ENCODE measurements at places on chromosomes 13 and 19.

GRCh38 chr19:15014579-15014978 is 34.7 kb upstream of the CASP14 start:
- DNase-seq: no peak

DNA sequence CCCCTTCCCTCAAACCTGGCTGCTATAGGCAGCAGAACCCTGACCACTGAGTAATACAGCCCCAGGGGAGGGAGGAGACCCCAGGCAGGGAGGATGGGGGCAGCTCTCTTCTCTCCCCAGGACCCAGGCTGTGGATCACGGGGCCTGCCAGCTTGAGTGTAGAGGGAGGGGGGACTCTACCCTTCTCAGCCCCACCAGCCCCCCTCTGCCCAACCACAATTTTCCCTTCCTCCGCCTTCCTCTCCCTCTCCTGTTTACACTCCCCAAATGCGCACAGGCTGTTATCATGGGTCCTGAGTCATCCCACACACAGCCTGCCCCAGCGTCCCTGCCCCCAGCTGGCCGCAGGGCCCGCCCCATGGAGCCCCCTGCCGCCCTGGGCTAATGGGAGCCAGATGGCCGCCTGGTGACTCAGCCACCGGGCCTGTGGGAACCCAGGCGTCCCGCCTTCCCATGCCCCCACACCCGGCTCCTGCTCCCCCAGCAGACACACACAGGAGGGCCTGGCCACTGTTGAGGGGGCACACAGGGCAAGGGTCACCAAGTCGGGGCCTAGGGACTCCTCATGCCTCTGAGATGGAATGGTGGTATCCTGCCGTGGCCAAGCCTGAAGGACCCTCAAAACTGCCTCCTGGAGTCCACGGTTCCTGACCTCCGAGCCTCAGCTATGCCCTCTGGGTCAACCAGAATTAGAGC is 13.6 kb downstream of the CCDC97 start:
- peak; percentile 94 for DNase-seq

GRCh38 chr19:18074192-18074591 is 12.5 kb downstream of the IL12RB1 start:
- no peak for DNase-seq

DNA sequence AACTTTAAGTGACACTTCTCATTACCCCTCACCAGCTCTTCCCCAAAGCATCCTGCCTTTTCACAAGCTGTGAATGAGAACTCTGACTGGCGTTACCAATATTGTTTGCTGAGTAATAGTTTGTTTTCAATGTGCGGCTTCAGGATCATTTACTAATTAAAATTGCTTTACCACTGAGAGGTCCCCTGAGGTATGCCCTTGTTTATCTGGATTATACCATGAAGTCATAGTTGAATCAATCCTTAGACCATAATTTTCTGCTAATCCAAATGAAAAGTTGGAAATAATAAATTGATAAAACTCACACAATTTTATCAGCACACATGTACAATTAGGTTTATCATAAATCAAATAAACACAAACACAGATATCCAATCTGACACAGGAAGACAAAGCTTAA is 568.8 kb downstream of the PCDH9 start:
- no peak for DNase-seq

GRCh38 chr13:41708713-41709112 is 251.4 kb downstream of the RGCC start:
- DNase-seq: no peak

DNA sequence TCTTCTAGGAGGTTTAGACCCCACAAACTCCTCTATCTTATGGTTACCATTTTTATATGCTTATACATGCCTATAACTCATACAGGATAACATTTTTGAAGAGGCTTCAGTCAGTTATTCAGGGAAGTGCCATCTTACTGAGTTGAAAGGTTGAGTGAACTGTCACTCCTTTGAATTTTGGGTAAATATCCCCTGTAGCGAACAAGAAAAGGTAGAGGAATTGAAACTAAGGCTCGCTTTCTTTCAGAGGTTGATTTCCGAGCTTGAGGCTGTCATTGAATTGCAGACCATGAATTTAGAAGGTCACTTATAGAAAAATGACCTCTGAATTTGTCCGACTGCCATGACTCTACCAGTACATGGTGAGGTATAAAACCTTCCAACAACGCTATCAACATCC is 35.1 kb downstream of the MICU2 start:
- DNase-seq: no peak

- DNase-seq: no peak
Observed at GRCh38 chr13:112821340-112822055, 131.7 kb downstream of the ATP11A start.

- no peak for DNase-seq
Observed at GRCh38 chr19:34120846-34121639, 51.3 kb upstream of the LSM14A start.

- no peak for DNase-seq
Observed at GRCh38 chr13:50518781-50519201, 324.7 kb downstream of the DLEU7 start.

DNA sequence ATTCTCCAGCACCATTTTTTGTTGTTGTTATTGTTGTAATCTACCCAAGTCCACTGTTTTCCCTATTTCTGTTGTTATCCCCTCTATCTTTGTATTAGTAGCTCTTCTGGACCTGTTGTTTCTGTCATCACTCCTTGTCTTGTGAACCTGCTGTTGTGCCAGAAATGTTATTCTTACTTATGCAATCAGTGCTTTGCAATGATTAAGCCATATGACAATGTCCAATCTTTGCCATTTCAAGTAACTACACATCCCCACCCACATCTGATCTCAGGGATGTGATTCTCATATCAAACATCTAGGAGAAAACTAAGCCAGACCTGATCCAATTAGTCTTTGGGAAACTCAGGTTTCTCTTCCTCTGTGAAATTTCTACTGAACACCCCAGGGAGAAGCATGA is 472.6 kb upstream of the KLHL1 start:
- no peak for DNase-seq

GRCh38 chr19:1871140-1871597 is 7.8 kb upstream of the KLF16 start:
- DNase-seq: no peak

DNA sequence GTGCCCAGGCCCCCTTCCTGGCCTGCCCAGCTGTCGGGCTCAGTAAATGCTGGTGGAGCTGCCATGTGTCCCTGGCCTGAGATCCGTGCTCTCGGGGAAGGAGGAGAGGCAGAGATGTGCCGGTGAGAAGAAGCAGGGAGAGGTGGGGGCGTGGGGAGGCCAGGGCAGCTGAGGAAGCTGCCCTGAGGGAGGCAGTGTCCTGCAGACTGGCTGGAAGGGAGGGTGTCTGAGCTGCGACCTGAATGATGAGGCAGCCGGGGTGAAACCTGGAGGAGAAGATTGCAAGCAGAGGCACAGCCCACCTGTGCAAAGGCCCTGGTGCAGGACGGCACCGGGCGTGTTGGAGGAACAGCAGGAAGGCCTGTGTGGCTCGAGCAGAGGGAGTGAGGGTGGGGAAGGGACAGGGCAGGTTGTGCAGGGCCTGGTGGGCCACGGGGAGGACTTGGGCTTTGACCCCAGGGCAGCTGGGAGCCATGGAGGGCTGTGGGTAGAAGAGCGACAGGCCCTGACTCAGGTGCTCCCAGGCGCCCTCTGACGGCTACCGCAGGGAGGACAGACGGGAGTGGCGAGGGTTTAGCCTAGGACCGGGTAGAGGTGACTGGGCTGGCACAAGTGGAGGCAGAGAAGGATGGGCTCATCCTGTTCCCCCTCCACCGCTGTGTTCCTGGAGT is 14.0 kb upstream of the CELF5 start:
- no peak for DNase-seq

DNA sequence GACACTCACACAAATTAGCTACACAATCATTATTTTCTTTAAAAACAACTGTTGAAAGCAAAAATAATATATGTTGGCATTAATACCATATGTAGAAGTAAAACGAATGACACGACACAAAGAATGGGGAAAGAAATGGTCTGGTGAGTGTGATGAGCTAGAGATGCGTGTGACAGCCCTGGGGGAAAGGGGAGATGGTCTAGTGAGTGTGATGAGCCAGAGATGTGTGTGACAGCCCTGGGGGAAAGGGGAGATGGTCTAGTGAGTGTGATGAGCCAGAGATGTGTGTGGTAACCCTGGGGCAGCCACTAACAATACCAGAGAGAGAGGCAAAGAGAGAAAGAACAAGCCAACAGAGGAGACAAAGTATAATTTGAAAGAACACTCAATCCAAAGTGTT is 22.3 kb upstream of the LAMP1 start:
- no peak for DNase-seq

DNA sequence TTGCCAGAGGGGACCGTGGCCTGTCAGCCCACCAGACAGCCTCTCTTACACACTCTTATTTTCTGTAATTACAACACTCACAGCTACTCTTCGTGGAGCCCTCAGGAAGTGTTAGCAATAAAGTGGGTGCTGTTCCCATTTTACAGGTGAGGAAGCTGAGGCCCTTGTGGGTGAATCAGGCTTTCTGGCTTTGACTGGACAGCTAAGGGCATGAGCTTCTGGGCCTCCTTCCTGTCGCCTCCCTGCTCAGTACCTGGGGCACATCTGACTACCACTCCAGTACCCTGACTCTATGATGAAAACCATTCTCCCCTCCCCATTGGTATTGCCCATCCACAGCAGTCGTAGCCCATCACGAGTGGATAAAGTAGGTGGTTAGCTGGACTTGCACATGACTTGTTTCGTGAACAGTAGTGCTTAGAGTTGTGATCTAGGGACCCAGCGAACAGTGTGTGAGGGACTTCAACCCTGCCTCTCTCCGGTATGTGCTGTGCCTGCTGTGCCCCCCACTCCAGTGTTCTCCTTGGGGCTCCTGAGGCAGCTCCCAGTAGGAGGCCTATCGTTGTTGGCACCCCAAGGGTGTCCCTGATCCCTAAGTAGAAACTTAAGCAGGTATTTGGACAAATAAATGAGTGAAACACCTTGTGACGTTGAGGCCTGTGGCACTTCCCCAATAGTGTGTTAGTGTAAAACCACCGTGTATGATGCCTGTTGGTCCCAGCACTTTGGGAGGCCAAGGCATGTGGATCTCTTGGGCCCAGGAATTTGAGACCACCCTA is 38.6 kb downstream of the GATAD2A start:
- no peak for DNase-seq

- DNase-seq: no peak
Observed at GRCh38 chr19:19319732-19320360, 463 bp downstream of the SUGP1 start.

- no peak for DNase-seq
Observed at GRCh38 chr19:42126574-42126973, 5.7 kb downstream of the POU2F2 start.

DNA sequence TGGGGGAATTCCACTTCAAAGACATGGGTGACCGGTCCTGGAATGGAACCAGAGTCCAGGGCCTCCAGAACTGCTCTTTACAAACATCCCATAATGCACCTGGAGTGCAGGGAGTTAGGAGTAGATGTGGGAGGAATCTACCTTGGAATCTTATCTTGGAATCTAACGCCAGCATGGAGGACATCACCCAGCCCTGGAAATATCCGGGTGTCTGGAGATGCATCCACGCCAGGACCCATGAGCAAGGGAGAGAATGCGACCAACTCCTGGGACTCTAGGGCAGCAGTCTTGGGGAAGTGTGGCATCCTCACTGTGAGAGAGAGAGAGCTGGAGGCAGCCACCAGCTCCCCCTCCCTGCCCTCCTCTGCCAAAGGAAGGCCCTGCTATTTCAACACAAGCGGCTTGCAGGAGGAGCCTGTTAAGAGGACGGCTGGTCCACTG is 211.8 kb downstream of the UQCRFS1 start:
- DNase-seq: no peak

DNA sequence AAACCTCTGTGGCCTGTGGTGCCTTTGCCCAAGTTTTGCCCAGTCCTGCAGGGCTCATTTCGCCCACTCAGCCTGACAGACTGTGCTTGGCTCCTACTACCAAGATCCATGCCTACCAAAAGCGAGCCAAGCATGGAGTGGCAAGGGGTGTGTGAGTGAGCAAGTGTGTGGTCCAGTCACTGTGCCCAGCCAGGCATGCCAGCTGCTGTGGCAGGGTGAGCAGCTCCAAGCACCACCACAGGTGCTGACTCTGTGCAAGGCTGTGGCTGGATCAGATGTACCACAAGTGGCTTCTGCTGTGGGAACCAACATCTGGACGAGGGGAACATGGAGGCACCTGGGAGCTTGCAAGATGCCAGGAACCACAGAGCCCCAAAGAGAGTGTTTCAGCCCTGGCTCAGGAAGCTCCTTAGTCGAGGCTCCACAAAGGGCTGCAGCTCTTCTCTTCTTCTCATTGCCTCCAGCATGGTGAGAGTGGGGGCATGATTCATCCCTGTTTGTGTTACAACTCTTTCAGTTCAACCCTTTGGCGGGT is 1564.2 kb upstream of the MIR17HG start:
- DNase-seq: no peak

GRCh38 chr19:45168767-45169351 is 8.1 kb upstream of the NKPD1 start:
- no peak for DNase-seq

- no peak for DNase-seq
Observed at GRCh38 chr13:90430127-90430526, 917.4 kb upstream of the MIR17HG start.

GRCh38 chr13:113491982-113492381 is 1.5 kb upstream of the DCUN1D2 start:
- DNase-seq: no peak

- peak; percentile 26 for DNase-seq
Observed at GRCh38 chr19:51552996-51553725, 17.9 kb upstream of the ZNF175 start.

DNA sequence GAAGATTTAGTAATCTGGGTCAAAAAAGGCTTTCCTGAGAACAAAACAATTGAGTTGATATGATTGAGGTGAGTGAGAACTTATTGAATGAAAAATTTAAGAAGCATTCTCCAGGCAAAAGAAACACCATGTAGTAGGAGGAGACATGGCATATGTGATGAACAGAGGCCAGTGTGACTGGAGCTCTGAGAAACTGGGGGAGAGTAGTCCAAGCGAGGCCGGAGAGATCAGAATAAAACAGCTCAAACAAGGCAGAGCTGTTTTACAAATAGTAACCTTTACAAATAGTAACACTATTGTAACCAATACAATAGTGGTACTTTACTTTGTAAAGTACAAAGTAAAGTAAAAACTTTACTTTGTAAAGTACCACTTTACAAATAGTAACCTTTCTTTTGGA is 1159.1 kb downstream of the PCDH9 start:
- DNase-seq: no peak

DNA sequence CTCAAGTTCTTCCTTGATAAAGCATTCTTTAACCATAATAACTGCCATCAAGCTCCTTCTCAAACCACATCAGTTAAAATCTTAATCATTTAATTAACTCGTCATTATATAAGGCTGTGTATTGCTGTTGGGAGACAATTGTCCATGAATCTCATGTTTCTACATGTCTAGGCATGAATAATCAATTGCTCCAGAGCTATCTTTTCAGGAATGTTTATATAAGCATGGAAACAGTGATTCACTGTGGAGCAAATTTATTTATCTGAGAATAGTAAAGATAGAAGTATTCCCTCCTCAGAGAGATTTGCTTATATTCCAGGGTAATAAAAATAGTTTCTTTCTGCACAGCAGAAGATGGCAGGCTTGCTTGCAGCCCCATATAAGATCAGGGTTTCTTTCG is 71.1 kb downstream of the CBY2 start:
- DNase-seq: peak; percentile 20

GRCh38 chr13:90365130-90365529 is 982.4 kb upstream of the MIR17HG start:
- DNase-seq: no peak

Data from fibroblast of skin of left quadriceps (primary cell).